ENCODE measurements at places on chromosomes 6 and 20. TPM values are rescaled to one million over a fixed set of nuclear protein-coding genes. Genes with fewer than 3 reads are reported as not detected.

- no peaks in the 10 kb centered on the region for H3K4me1 ChIP-seq
- no peak for DNase-seq
- no peaks in the 10 kb centered on the region for H3K36me3 ChIP-seq
- H3K4me3 ChIP-seq: no peak overlapping the region
Observed at GRCh38 chr20:24379484-24379927, 89.9 kb upstream of the SYNDIG1 start.

GRCh38 chr6:163319609-163320366, 94.7 kb upstream of the QKI start:
- H3K4me1 ChIP-seq: peaks cover 45% of the 10 kb centered on the region
- DNase-seq: no peak
- no peaks in the 10 kb centered on the region for H3K27me3 ChIP-seq
- H3K36me3 ChIP-seq: peaks cover 9% of the 10 kb centered on the region
- H3K27ac ChIP-seq: no peak overlapping the region
- H3K4me3 ChIP-seq: no peak overlapping the region

DNA sequence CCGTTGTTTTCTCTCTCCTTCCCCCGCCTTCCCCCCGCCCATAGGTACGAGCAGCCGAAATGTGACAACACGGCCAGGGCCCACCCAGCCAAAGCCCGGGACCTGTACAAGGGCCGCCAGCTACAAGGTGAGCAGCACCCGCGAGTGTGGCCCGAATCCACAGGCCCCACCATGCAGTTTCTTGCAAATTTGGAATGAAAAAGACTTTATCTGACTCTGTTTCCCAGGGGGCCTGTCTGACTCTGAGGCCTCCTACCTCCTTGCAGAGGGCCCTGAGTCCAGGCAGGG, 167.1 kb downstream of the SMOC2 start:
- no peak overlapping the region for H3K4me3 ChIP-seq
- H3K36me3 ChIP-seq: peaks cover 4% of the 10 kb centered on the region
- no peak overlapping the region for H3K27ac ChIP-seq
- no peaks in the 10 kb centered on the region for H3K27me3 ChIP-seq
- peaks cover 37% of the 10 kb centered on the region for H3K4me1 ChIP-seq

The MUC21 gene
- total RNA-seq: not detected

The GGTLC1 gene
- total RNA-seq: not detected

The GNRH2 gene
- 1.7 TPM for total RNA-seq

GRCh38 chr6:154410619-154411072, 54.0 kb upstream of the IPCEF1 start:
- peak; percentile 42 for DNase-seq
- H3K27ac ChIP-seq: no peak overlapping the region
- H3K4me1 ChIP-seq: peaks cover 28% of the 10 kb centered on the region
- no peak overlapping the region for H3K4me3 ChIP-seq
- H3K36me3 ChIP-seq: no peaks in the 10 kb centered on the region
- no peaks in the 10 kb centered on the region for H3K27me3 ChIP-seq

GRCh38 chr6:153727885-153728284, 311.2 kb upstream of the OPRM1 start:
- no peaks in the 10 kb centered on the region for H3K4me1 ChIP-seq

DNA sequence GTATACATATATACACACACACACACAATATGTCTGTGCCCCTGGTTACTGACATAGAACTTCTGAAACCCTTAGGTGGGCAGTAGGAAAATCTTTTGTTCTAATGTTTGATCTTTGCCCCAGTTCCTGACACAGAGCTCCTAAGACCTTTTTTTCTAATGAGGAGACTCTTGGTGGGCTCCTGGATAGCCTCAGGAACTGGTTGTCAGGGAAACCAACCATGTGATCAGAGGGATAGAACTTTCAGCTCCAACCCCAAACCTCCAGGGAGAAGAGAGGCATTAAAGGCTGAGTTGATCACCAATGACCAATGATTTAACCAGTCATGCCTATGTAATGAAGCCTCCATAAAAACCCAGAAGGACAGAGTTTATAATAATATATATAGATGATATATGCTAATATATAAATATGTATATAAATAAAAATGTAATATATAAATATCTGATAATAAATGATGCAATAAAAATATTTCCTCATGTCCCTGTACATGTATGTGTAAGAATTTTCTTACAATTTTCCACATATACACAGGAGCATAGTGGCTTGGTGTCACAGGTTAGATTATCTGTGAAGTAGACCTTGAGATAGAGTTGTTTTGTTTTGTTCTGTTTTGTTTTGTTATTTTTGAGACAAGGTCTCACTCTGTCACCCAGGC, 93.3 kb downstream of the GPX5 start:
- H3K4me1 ChIP-seq: no peaks in the 10 kb centered on the region
- H3K36me3 ChIP-seq: peaks cover 6% of the 10 kb centered on the region
- H3K4me3 ChIP-seq: no peak overlapping the region
- no peak overlapping the region for H3K27ac ChIP-seq
- DNase-seq: no peak
- peaks cover 13% of the 10 kb centered on the region for H3K27me3 ChIP-seq

GRCh38 chr20:39800548-39800947, 838.4 kb downstream of the DHX35 start:
- H3K36me3 ChIP-seq: no peaks in the 10 kb centered on the region
- no peak for DNase-seq
- H3K4me3 ChIP-seq: no peak overlapping the region

The POPDC3 gene
- 3.8 TPM for total RNA-seq

GRCh38 chr6:650098-650497, 6.8 kb downstream of the HUS1B start:
- DNase-seq: no peak
- no peaks in the 10 kb centered on the region for H3K4me1 ChIP-seq
- no peak overlapping the region for H3K4me3 ChIP-seq
- H3K36me3 ChIP-seq: no peaks in the 10 kb centered on the region
- no peaks in the 10 kb centered on the region for H3K27me3 ChIP-seq

GRCh38 chr6:14035071-14035847, 82.3 kb upstream of the CD83 start:
- no peak overlapping the region for H3K4me3 ChIP-seq
- no peaks in the 10 kb centered on the region for H3K4me1 ChIP-seq
- H3K27ac ChIP-seq: no peak overlapping the region
- DNase-seq: peak; percentile 9
- H3K36me3 ChIP-seq: no peaks in the 10 kb centered on the region
- peaks cover 11% of the 10 kb centered on the region for H3K27me3 ChIP-seq

DNA sequence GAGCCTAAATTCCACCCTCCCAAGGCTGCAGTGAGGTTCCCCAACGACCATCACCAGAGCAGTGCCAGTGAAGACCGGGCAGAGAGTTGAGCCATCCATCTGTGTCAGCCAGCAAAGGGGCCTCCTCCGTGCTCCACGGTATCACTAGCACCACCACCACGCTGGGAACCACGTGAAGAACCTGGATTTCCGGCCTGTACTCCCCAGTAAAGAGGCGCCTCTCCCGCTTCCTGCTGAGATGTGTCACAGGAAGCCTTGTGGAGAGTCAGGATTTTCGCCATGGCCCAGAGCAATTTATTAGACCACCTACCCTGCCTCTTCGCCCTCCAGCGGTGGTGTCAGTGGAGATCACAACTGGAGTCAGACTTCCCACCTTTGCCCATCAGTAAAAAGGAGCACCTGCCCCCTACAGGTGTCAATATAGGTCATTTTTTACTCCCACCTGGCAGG, 28.8 kb downstream of the CPXM1 start:
- H3K4me1 ChIP-seq: peaks cover 14% of the 10 kb centered on the region
- no peak overlapping the region for H3K4me3 ChIP-seq
- DNase-seq: no peak
- H3K36me3 ChIP-seq: no peaks in the 10 kb centered on the region

Data from Calu3 (cell line).